Cortex of kidney (tissue), 1 donor: ENCODE measurements at places on chromosomes 12 and 14.

GRCh38 chr12:57069523-57069922 is 9.1 kb downstream of the NEMP1 start:
- DNase-seq = no peak

DNA sequence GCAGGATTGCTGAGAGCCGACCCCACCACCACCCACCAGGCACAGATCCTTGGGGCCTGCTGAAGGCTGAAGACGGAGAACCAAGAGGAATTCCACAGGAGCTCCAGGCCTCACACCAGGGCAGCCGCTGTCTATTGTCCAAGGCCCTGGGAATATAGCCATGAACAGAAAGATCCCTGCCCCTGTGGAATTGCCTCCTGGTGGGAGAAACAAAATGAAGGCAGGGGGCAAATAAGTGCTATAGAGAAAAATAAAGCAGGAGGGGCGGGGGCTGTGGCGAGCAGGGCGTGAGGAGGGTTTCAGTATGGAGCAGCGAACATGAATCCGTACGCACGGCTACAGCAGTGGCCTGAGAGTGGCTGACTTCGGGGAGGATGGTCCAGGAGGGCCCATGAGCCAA is 96.1 kb downstream of the EML1 start:
- DNase-seq = no peak

- DNase-seq = no peak
These were observed 36.4 kb upstream of the SMOC1 start for GRCh38 chr14:69842686-69843420.

DNA sequence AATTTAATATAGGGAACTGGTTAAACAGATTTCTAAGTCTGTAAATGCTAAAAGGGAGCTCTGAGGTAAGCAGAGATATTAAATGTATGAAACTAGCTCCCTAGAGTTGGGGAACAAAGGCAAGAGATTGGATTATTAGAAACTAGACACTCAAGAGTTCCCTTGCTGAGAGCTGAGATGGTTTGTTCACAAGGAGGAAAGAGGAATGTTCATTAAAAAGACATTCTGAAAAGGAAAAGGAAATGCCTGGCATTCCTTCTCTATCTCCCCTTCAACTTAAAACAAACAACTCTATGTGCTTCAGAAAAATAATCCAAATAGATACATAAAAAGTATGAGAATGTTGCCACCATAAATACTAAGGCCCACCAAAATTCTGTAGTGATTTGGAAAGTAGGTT is 73.7 kb downstream of the GALNT4 start:
- no peak for DNase-seq

- no peak for DNase-seq
These were observed 154.1 kb upstream of the FKBP4 start for GRCh38 chr12:2640709-2641108.

GRCh38 chr14:50360851-50361250 is 35.8 kb downstream of the CDKL1 start:
- DNase-seq = no peak

- no peak for DNase-seq
These were observed 405.8 kb downstream of the MED13L start for GRCh38 chr12:115871714-115872113.

GRCh38 chr14:100623961-100624360 is 36.7 kb upstream of the BEGAIN start:
- no peak for DNase-seq

DNA sequence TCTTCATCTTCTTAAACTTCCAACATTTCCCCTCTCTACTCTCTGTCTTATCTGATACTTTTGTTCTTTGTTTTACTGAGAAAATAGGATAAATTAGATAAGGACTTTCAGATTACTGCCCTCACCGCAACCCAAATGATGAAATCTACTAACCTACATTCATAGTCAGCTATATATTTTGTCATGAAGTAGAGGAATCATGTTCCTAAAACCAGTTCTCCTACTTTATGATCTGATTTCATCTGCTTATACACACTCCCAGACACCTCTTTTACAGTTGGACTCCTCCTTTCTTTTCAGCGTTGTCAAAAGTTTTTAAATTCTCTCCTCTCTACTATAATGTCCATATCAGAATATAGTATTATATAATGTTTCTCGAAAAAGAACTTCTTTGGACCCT is 29.7 kb downstream of the MGAT4C start:
- DNase-seq = no peak

GRCh38 chr12:76080729-76081415 is 3.6 kb downstream of the NAP1L1 start:
- no peak for DNase-seq

GRCh38 chr12:92457458-92458180 is 245.2 kb upstream of the PLEKHG7 start:
- DNase-seq = no peak

GRCh38 chr12:60981473-60981872 is 1278.7 kb upstream of the USP15 start:
- no peak for DNase-seq

GRCh38 chr12:121536054-121536898 is 44.5 kb downstream of the KDM2B start:
- DNase-seq = no peak

GRCh38 chr14:23119363-23120327 is 590 bp upstream of the CEBPE start:
- DNase-seq = no peak

DNA sequence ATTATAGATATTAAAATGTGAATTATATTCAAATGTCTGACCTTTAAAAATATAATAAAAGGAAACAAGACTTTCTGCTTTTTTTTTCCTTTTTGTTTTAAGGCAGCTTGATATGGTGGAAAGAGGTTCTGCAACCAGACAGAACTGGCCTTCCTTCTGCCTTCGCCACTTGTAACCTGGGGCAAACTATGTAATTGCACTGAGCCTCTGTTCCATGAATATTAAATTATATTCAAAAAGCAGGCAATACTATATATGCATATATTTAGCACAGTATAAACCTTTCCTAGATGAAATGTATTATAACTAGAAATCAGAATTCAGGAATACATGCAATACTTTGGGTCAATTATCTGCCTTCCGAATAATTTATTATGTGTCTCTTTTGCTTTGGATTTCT is 59.9 kb downstream of the ACSS3 start:
- DNase-seq = no peak

DNA sequence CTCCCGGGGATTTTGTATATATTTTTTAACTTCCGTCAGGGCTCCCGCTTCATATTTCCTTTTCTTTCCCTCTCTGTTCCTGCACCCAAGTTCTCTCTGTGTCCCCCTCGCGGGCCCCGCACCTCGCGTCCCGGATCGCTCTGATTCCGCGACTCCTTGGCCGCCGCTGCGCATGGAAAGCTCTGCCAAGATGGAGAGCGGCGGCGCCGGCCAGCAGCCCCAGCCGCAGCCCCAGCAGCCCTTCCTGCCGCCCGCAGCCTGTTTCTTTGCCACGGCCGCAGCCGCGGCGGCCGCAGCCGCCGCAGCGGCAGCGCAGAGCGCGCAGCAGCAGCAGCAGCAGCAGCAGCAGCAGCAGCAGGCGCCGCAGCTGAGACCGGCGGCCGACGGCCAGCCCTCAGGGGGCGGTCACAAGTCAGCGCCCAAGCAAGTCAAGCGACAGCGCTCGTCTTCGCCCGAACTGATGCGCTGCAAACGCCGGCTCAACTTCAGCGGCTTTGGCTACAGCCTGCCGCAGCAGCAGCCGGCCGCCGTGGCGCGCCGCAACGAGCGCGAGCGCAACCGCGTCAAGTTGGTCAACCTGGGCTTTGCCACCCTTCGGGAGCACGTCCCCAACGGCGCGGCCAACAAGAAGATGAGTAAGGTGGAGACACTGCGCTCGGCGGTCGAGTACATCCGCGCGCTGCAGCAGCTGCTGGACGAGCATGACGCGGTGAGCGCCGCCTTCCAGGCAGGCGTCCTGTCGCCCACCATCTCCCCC is 777 bp downstream of the ASCL1 start:
- no peak for DNase-seq

GRCh38 chr12:122968104-122968503 is 1.8 kb upstream of the ABCB9 start:
- no peak for DNase-seq

- DNase-seq = no peak
These were observed 156.8 kb downstream of the CRADD start for GRCh38 chr12:93833946-93834345.

- no peak for DNase-seq
These were observed 389.9 kb downstream of the GRIN2B start for GRCh38 chr12:13591488-13591887.

GRCh38 chr14:61332658-61333029 is 11.3 kb downstream of the PRKCH start:
- DNase-seq = no peak

DNA sequence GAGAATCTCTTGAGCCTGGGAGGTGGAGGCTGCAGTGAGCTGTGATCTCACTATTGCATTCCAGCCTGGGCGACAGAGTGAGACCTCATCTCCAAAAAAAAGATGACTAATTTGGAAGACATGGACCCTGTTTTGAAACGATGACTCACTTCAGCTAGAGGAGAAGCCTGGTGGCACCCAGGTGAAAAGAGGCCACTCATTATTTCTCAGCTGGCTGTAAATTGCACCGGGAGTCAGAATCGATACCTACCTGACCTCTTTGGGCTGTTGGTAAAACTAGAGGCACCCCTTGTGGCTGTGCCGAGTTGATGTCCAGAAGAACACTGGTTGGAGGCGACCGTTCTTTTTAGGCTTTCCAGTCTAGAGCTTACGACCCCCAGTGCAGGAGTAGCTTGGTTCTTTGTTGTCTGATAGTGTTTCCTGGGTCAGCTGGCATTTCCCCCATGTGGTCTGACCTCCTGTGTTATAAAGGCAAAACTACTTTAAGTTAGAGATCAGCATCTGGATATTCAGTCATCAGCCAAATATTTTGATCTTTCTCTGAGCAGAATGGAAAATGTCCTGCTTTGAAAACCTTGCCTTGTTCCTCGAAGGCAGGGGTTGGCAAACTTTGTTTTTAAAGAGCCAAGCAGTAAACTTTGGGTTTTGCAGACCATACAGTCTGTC is 93.2 kb downstream of the CHST11 start:
- no peak for DNase-seq

GRCh38 chr12:26643532-26644315 is 189.3 kb downstream of the ITPR2 start:
- DNase-seq = no peak

DNA sequence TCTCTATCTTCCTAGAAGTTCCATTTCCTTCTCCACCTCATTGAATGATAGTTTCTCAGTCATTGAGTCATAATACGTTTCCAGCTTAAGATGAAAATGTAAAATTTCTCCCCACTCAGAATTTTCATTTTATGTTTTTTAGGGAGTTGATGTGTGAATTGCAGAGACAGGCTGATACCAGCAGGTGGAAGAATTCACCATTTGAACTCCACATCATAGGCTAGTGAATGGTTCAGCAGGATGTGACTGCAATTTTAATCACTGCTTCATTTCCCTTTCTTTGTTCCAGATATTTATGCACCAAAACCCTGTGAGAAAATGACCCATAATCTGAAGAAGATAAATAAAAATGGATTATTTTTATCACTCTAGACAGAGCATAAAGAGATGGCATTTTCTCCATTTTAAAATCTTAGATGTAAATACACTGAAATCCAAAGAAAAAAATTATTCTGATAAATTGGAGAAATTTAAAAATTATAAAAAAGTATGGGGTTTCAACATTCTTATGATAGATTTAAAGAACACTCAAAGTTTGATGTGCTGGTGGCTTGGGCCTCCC is 10.6 kb upstream of the PYGL start:
- DNase-seq = no peak

GRCh38 chr14:100619396-100620254 is 32.4 kb upstream of the BEGAIN start:
- DNase-seq = no peak

DNA sequence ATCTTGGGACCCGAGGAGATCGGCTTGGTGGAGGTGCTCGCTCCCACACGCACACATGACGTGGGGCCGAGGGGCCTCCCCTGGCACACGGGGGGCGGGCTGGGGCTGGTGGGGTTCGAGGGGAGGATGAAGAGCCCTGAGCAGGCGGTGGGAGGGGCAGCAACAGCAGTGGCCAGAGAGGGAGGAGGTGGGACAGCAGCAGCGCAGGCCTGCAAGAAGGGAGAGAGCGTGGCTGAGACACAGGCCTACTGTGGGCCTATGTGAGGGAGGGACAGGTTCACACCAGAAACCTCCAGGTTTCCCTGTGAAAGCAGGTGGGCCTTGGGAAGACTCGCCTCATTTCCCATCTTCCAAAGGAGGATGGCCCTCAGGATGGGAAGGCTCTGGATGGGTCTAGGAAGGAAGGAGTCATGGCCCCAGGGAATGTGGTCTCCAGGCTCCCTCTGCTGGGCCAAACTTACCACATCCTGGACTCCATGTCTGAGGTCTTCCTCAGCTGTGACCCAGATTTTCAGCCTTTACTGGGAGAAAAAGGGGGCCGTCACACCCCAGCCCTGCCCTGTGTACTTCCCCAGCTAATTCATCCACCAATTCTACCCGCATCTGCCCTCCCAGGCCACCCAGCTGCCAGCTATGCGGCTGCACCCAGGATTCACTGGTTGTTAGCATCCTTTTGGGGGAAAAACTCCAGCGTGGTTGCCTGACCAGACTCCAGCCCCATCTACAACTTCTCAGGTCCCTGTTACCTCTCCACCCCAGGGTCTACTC is 2.8 kb downstream of the PIANP start:
- DNase-seq = no peak

GRCh38 chr12:4857472-4858291 is 52.0 kb upstream of the KCNA1 start:
- DNase-seq = no peak

- no peak for DNase-seq
These were observed 37.5 kb upstream of the KRR1 start for GRCh38 chr12:75548879-75549278.

DNA sequence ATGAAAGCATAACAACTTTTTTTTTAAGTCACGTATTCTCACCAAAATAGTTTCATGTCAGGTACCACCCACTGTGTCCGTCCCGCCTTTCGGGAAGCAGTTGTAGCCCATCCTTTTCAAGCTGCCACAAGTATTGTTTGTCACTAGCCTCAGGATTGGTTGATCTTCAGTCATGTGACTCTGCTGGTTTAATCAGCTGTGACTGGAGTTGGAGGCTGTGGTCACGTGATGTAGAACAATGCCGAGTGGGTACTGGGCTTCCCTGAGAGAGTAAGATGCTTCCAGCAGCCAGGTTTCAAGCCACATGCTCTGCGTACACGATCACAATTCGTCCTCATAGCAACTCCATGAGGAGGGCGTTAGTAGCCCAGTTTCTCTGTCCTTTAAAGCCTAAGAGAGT is 83.0 kb upstream of the WSCD2 start:
- no peak for DNase-seq

GRCh38 chr12:59929110-59929509 is 333.3 kb downstream of the SLC16A7 start:
- DNase-seq = no peak

GRCh38 chr12:95693689-95694088 is 96.9 kb downstream of the NTN4 start:
- DNase-seq = no peak
